ENCODE measurements at places on chromosomes 16 and 17.

DNA sequence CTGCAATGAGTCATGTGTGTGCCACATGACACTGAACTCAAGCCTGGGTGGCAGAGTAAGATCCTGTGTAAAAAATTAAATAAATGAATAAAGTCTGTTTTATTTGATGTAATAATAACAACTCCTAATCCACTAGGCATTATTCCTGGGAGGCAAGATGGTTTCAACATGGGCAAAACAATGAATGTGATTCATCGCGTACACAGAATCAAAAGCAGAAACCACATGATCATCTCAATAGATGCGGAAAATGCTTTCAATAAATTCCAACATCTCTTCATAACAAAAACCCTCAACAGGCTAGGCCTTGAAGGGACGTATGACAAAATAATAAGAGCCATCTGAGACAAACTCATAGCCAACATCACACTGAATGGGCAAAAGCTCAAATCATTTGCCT is 195.4 kb downstream of the CDH11 start:
- DNase-seq: no peak

- no peak for DNase-seq
Observed at GRCh38 chr16:1394367-1394951, 20.0 kb downstream of the UNKL start.

DNA sequence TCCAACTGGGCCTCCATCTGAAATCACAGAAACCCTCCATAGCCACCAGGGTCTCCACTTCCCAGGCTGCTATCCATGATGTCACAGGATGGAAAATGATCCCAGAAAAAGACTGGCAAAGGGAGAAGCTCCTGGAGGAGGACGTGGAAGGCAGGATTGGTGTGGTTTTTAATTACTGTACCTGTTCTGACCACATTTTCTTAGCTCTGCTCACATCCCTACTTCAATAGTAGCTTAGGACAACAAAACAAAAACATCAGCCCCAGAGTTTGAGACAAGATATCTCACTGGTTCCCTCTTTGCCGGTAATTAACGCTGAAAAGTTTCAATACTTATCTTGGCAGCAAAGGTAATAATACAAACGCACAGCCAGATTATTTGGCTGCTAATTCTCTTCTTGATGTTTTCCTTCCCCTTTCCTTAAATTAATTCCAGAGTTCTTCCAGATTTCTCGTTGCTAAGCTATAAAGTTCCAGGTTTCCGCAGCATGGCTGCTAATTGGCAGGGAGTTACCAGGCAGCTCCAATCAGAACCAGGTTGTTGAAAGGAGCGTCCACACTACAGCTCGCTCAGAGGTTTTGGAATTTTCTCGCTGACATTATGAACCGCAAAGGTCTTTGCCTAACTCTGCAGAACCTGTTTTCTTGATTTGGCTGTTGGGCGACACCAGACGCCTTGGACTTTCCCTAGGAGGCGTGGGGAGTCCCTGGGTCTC is 263.4 kb downstream of the MRTFB start:
- DNase-seq: no peak

DNA sequence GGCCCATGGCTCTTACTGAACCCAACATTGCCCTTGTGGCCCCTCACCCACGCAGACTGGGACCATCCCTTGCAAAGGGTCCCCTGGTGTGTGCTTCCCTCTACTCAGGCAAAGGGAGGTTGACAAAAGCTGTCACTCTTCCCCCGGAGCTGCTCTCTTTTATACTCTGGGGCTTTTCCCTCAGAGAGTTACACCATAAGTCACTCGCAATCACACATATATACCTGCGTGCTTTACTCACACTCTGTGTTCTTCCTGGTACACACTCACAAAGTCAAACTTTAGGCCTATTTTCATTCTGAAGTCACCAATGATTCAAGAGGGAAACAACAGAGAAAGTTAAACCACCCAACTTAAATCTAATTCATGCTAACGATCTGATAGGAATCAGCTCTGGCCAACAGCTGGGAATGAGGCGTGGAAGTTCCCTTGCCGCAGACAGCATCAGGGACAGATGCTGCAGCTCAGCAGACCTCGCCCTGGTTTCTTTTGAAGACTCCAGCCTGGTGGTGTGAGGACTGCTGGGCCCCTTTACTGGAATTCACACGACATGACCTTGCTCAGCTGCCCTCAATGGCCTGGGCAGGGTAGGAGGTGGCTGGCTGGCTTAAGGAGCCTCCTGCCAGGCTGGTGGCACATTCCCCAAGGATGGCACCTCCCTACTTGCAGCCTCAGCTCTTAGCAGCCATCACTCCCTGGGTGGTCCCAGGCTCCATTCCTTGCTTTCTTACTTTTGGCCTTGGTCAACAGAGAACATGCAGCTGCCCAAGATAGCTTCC is 27.3 kb downstream of the HIC1 start:
- DNase-seq: no peak

DNA sequence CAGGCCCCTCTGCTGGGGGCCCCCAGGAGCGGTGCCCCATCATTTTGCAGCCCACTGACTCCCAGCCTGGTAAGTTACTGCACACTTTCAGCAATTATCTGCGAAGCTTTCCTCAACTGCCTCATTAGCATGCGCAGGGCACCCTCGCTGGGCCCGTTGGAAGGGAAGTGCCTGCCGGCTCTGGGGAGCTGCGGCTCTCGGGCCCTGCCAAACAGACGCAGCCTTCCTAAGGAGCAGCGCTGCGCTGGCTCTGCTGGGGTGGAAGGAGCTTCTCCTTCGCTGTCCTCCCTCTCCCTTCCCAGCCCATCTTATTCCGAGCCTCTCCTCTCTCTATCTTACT is 71.0 kb downstream of the RBBP6 start:
- DNase-seq: no peak

GRCh38 chr17:44585315-44585714 is 28.0 kb downstream of the FZD2 start:
- no peak for DNase-seq

DNA sequence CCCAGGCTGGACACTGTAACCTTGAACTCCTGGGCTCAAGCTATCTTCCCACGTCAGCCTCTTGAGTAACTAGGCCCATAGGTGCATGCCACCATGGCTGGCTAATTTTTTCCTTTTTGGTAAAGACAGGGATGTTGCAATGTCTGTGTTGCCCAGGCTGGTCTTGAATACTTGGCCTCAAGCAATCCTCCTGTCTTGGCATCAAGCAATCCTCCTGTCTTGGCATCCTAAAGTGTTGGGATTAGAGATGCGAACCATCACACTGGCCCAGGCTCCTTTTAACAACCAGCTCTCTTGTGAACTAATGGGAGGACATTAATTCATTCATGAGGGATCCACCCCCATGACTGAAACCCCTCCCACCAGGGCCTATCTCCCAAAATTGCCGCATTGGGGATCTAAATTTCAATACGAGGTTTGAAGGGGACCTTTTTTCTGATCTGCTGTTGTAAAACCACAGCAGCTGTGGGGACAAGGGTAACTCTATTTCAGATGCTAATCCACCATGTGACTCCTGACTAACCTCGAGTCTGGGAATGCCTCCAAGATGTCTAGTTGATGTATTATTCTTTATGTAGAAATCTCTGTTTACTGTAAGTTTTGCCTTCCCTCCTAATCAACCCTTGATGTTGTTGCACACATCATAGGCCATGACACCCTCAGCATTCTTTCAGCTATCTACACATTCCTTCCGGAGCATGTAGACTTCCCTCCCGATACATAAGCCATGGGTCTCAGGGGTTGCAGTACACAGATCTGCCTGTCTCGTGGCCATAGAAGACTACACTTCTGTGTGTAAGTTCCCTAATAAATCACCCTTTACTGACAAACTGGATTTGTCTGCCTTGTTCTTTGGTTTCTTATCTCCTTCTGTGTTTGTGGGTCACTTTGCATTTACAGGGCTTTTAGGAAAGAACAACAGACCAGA is 37.6 kb downstream of the RNF112 start:
- DNase-seq: no peak

GRCh38 chr16:28936784-28937155 is 5.0 kb downstream of the CD19 start:
- DNase-seq: no peak

DNA sequence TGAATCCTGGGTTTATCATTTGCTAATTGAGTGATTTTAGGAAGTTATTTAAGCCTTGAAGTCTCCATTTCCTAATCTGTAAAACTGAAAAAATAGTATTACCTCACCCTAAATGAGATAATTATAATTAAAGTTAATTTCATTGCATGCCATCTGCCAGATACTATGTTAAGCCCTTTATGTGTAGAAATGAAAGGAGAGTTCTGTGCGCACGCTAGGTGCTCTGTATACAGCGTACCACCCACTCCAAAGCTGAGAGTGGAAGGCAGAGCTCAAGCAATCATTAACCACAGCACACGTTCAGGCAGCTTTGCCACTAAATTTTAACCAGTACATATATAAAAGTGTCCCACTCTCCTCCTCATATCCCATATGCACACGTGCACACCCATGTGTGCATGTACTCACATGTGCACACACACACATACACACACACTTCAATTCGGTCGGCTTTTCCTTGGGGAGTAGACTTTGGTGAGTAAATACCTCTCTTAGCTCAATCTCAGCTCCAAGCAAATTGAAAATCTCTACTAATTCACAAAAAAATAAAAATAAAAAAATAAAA is 204.8 kb downstream of the GRIN2A start:
- no peak for DNase-seq

GRCh38 chr16:51388516-51388951 is 237.5 kb upstream of the SALL1 start:
- DNase-seq: no peak

GRCh38 chr16:63289834-63290460 is 1253.7 kb upstream of the CDH8 start:
- DNase-seq: no peak

DNA sequence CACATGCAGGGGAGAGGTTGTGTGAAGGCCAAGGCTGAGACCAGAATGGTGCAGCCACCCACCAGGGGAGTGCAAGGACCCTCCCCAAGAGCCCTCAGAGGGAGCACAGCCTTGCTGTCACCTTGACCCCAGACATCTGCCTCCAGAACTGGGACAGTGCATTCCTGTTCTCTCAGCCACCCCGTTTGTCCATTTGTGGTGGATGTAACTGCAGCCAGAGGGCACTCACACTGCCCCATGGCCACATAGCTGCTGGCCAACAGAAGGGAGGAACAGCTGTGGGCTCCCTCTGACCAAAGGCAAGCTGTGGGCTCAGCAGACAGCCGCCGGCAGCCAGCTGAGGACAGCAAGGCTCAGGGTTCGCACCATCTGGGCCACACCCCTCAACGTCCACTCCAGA is 49.8 kb upstream of the KLHDC4 start:
- no peak for DNase-seq

DNA sequence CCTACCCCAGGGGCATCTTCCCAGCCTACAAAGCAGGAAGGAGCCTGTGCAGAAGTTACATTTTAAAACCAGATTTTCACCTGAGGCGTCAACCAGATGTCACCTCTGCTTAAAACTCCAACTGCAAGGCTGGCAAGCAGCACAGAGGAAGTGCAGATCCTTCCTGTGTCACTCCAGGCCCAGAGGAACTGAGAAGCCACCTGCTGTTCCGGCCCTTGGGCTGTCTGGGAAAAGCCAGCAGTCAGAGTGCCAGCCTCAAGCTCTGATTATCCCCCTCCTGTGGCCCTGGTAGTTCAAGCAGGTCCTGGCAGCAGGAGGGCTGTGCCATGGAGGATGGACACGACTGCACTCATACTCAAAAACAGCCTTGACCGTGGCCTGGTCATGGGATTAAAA is 10.2 kb downstream of the POLR2C start:
- no peak for DNase-seq

DNA sequence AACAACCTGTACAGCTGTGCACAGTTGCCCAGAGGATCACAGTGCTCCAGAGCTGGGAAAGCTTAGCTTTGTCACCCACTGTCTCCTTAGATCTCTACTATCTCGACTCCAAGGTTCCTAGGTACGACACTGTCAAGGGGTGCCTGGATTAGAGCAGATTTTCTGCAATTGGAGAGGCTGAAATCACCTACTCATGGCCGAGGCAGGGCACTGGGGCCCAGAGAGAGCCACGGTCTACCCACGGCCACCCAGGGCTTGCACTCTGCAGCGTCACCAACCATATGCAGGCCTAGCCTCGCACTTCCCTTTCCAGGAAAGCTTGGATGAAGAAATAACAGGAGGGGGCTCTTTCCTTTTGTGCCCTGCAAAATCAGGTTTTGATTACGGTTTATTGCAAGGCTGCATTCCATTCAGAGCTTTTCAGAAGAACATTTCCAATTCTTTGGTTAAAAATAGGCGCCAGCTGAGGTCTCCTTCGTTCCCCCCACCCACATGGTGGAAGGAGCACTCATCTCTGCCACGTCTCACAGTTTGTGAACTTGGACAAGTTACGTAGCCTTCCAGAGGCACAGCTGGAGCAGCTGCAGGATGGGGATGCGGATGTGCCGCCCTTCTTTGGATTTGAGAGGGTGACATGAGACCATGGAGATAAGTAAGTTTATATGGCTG is 80.0 kb downstream of the IRX5 start:
- DNase-seq: no peak

- DNase-seq: no peak
Observed at GRCh38 chr17:14057591-14057990, 11.7 kb upstream of the COX10 start.

DNA sequence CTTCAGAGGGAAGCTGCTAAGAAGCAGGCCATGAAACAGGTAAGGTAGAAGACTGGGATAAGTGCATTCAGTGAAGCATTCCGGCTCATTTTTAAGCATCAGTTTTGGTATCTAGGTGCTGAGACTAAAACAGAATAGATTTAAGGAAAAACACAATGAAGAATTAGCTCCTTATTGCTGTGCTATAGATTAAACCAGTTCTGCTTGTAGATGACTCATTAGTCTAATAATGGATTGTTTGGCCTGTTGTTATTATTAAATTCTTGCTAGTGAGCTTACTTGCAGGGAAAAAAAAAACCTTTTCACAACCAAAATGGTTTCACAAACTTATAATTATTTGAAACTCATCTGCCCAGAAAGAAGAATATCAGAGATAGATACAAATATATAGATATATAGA is 55.9 kb downstream of the NSRP1 start:
- no peak for DNase-seq

DNA sequence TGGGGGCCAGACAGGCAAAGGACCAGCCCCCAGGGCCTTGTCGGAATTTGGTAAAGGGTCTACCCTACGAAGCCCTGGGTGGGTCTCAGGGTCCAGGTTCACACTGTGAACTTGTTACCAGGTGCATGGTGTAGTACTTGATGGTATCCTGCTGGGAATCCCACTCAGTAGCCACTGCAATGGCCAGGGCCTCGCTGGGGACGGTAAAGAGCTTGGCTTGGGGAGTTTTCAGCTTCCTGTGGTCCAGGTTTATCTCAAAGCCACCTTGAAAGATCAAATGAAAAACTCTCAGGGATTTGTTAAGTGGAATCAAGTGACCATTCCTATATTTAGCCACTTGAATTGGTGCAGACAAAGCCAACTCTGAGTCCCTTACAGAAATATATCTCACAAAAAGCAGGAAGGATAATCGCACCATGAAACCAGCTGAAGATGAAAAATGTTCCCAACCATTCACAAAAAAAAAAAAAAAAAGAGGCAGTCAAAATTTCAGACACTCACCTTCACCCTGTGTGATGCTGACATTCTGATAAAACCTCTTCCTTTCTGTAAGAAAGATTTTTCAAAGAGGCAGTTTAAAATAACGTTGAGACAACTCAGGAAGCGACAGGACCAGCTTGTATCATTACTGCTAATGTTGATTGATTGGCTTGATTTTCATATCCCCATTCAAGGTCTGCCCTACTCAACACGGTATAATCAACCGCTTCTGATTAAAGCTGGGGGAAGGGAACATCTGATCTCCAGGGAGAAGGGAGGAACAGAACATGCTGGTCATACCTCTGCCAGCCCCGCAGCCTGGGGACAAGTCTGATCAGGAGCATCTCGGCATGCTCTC is 10.6 kb downstream of the ATPAF2 start:
- no peak for DNase-seq

- no peak for DNase-seq
Observed at GRCh38 chr16:31225193-31225592, 8.3 kb upstream of the PYDC1 start.
